ENCODE measurements at places on chromosomes 2 and 18.

DNA sequence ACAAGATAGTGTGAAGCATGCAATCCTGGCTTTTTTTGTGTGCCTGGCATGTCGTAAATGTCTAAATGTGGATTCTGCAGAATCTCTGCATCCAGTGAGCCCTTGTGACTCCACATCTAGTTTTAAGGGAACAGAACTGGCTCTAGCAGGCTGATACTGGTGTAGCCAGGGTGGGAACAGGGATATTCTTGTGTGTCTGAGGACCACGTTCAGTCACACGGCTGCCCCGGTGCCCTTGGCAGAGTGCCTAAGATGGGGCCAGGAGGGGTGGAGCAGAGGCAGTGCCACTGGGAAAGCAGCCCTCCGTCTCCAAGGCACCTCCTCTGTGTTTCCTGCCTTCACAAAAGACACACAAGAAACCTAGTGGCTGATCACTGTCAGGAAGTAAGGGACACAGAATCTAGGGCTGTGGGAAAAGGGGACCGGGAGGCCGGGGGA lies 91.5 kb upstream of the PARD3B start:
- DNase-seq = no peak

GRCh38 chr18:45386041-45386655 lies 229.1 kb upstream of the SLC14A2 start:
- no peak for DNase-seq

DNA sequence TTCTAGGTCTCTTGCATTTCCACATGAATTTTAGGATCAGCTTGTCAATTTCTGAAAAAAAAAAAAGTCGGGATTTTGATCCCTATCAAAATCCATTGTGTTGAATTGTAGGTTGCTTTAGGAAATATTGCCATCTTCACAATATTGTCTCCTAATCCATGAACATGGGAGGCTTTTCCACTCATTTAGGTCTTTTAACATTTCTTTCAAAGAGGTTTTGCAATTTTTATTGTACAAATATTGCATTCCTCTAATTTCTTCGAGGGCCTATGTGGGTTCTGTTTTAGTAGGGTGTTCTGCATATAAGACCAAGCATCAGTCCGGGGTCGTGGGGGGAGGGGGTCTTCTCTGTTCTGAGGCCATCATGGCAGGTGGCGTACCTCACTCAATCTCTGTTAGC lies 725 bp upstream of the LAMA3 start:
- DNase-seq = no peak

DNA sequence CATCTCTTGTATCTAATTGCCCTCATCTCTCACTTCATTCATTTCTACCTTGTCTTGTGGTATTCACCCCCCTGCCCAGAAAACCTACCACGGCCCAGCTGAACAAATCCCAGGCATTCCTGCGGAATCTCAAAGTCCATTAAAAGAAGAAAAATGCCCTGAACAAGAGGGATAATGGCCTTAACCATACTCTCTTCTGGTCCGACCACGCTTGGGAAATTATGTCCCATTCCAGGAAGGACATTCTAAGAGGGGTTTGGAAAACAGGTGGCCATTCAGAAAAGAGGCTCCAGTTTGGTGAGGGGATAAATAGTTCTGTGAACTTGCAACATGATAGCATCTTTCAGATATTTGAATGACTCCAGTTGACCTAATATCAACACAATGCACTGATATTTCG lies 349.9 kb upstream of the ZNF521 start:
- no peak for DNase-seq

DNA sequence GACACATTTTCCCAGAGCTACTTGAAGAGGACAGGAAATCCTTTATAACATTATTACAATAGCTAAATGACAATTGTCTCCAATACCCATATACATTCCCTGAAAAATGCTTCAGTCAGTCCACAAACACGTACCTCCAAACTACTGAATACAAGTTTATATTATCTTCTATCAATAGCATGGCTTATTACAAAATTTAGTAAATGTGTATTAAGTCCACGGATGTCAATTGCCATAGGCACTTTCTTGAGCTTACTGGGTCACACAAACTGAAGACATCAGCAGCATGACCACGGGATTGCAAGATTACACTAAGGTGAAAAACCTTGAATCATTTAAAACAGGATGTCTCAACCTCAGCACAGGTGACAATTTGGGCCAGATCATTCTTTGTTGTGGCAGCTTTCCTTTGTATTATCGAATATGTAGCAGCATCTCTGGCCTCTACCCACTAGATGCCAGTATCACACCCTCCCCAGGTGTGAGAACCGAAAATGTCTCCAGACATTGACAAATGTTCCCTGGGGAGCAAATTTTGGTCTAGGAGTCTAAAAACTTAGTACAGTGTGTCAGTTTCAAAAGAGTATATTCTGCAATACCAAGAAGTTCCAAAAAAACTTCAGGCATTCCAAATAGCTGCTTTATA lies 1.4 kb downstream of the MBD2 start:
- DNase-seq = no peak

- DNase-seq = no peak
Observed at GRCh38 chr18:59271606-59272220, 1.5 kb downstream of the RAX start.

- no peak for DNase-seq
Observed at GRCh38 chr2:110934948-110935347, 185.8 kb upstream of the BCL2L11 start.

GRCh38 chr2:118614841-118615271 lies 232.6 kb downstream of the EN1 start:
- no peak for DNase-seq

- DNase-seq = no peak
Observed at GRCh38 chr2:61855318-61855613, 1.4 kb upstream of the FAM161A start.
